ENCODE measurements at places on chromosomes 3 and 15.

GRCh38 chr3:28989646-28990089 lies 291.2 kb upstream of the RBMS3 start:
- no peak for DNase-seq

GRCh38 chr15:94206463-94207167 lies 24.7 kb upstream of the MCTP2 start:
- DNase-seq, result peak; percentile 83

DNA sequence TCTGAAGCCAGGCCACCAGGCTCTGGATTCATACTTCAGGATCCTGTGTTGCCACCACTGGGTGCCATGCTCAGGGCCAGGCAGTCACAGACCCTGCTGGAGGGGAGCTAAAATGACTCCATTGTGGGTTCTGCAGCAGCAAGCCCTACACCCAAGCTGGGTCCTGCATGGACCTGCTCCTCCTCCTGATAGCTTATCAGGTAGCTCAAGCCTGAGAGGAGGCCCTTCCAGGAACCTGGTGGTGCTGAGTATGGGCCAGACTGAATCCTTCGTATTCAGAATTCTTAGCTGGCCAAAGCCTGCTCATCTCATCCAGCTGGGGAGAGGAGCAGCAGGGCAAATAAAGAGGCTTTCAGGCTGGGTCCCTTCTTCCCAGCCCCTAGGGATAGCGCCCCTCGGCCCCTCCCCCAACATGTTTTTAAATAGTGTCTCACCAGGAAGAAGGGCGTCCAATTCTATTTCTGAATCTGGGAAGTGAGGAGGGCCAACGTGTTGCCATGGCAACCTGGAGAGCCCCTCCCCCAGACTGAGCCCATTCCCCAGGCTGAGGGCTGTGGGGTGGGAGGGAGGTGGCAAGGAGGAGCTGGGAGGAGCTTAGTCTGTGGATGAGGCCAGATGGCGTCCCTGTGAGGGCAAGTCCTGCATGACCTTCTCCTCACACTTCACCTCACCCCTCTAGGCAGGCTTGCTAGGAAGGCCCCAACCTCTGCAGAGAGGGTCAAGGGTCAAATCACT lies 11.0 kb upstream of the CAMKV start:
- no peak for DNase-seq

DNA sequence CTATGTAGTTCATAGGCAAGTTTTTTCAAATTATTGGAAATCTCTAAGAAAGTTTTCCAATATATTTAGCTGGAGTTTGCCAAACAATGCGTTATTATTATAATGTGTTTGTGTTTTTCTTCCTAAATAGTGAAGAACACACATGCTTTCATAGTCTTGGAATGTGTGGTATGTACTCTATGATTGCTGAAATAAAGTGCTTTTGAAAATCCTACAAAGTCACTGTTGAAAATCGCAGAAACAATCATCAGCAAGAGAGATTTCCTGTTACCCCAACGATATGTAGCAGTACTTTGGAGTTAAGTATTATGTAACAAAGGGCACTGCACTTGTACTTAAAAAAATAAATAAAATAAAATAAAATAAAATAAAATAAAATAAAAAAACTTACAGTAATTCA lies 796.2 kb downstream of the NAALADL2 start:
- no peak for DNase-seq

DNA sequence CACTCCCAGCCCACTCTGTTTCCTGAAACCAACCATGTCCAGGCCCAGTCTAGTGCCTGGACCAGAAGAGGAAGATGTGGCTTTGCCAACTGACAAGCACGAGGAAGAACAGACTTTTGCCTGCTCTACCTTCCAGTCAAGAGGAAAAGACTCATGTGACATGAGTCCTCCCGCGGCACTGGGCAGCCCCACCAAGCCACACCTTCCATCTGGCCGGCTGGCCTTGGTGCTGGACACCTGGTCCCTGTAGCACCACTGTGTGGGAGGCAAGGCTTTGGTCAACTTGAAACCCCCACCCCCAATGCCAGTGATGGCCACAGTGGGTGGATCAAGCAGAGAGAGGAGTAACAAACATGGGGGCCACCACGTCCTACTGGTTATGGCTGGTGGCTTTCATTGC lies 12.5 kb downstream of the CHDH start:
- no peak for DNase-seq

- DNase-seq, result no peak
Measured at GRCh38 chr3:41131224-41131623, 68.1 kb upstream of the CTNNB1 start.

- DNase-seq, result peak; percentile 91
Measured at GRCh38 chr3:54870423-54870822, 57.4 kb downstream of the LRTM1 start.

- DNase-seq, result no peak
Measured at GRCh38 chr3:177567833-177568232, 370.6 kb upstream of the TBL1XR1 start.

GRCh38 chr15:90840954-90841353 lies 27.4 kb upstream of the FURIN start:
- DNase-seq, result no peak

GRCh38 chr3:104933972-104934371 lies 432.7 kb upstream of the ALCAM start:
- no peak for DNase-seq

DNA sequence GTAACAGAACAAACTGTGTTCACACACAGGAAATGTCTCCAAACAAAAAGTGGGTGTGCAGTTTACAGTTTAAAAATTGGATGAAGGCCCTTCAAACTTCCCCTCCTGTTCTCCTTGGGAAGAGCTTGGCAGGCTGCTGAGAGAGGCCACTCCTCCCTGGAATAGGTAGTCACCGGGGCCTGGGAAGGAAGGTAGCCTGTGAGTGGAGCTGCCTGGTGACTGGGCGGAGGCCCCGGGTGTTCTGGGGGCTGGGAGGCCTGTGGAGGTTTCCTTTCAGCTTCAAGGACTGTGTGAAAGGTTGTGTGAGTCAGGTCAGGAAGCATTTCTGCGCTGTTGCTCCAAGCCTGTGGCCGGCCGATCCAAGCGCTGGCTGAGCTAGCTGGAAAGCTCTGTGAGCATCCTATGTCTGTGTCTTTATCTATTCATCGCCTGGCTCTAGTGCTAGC lies 14.1 kb downstream of the SLCO3A1 start:
- DNase-seq, result no peak

DNA sequence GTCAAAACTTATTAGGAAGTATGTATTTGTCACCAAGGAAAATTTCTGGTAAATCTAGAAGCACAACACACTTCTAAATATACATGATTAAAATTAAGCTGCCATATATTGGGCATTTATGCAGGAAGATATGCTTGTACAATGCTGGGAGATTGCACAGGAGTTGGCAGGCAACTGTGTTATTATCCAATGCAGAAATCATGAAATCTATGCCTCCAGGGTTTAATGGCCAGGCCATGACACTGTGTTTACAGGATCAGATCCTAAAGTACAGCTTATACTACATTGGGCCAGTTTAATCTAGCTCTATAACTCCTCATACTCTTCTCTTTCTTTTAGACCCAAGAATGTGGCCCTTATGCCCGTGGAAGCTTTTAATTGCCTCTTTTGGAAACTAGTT lies 391.4 kb upstream of the DPH6 start:
- no peak for DNase-seq

DNA sequence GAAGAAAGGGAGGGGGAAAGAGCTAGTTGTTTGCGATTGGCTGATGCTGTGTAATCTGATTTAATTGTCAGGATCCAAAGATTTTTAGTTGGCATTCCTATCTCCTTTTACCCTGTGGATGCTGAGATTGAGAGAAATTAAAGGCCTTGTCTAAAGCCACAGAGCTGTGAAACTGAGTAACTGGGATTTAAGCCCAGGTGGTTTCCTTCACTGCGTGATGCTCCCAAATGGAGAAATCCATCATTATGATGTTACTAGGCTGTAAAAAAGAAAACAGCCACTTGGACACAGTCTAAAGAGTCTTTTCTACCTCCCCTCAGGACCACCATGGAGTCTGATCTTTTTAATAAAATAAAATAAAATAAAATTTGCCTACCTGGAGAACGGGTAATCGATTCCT lies 883.0 kb upstream of the NR2F2 start:
- no peak for DNase-seq

- no peak for DNase-seq
Measured at GRCh38 chr15:27214961-27215360, 244.0 kb downstream of the GABRG3 start.

DNA sequence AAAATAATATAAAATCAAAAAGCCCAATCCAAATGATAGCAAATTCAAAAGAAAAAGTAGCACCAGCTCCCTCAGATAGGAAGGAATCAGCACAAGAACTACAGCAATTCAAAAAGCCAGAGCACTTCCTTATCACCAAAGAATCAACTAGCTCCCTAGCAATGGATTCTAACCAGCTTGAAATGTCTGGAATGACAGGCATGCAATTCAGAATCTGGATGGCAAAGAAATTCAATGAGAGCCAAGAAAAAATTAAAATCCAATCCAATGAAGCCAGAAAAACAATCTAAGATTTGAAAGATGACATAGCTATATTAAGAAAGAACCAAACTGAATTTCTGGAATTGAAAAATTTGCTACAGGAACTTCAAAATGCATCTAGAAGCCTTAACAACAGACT lies 1334.4 kb upstream of the ALCAM start:
- DNase-seq, result no peak

DNA sequence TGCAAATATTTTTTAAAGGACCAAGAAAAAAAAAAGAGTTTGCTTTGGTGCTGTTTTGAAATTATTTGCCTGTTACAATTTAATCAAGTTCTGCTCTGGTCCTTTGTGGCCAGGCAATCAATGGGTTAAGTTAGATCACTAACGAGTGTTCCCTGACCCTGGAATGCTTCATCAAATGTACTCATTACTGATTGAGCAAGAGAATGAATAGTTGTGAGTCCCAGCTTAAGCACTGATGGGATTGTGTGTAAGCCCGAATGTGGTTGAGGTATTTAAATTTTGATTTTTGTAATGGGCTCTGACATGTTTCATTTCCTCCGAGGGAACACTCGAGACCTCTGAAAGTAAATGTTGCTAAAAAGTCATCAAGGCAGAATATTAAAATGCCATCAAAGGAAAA lies 699.1 kb downstream of the MCTP2 start:
- DNase-seq, result no peak

GRCh38 chr3:58117561-58118181 lies 93.1 kb downstream of the DNASE1L3 start:
- peak; percentile 20 for DNase-seq

GRCh38 chr3:115961380-115961779 lies 338.1 kb downstream of the GAP43 start:
- no peak for DNase-seq

- no peak for DNase-seq
Measured at GRCh38 chr3:75983609-75984290, 198.4 kb upstream of the ZNF717 start.

- DNase-seq, result no peak
Measured at GRCh38 chr3:177676947-177677587, 479.8 kb upstream of the TBL1XR1 start.
